ENCODE measurements at places on chromosomes 5 and 9.

GRCh38 chr5:115818821-115819220, 2.4 kb upstream of the CDO1 start:
- DNase-seq: no peak

- DNase-seq: no peak
Observed at GRCh38 chr5:68261569-68262065, 46.1 kb downstream of the PIK3R1 start.

- no peak for DNase-seq
Observed at GRCh38 chr5:62731022-62731421, 152.4 kb downstream of the LRRC70 start.

- no peak for DNase-seq
Observed at GRCh38 chr5:82798676-82799075, 278.5 kb downstream of the TMEM167A start.

DNA sequence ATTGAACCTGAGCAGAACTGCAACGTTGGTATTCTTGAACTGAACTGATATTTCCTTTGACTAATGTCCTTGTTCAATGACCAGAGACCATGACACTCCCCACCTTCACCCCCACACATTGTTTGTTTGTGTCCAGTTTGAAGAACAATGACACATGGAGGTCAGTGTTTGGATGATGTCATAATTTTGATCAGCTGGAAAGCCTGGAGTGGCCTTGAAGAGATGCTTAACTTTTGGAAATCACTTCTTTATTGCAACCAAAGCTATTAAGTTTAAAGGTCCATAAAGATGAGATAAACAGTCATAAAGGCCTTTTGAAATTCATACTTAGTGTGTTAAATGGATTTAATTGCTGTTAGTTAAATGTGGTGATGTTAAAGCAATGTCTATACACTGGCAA, 92.7 kb downstream of the TMC1 start:
- no peak for DNase-seq

DNA sequence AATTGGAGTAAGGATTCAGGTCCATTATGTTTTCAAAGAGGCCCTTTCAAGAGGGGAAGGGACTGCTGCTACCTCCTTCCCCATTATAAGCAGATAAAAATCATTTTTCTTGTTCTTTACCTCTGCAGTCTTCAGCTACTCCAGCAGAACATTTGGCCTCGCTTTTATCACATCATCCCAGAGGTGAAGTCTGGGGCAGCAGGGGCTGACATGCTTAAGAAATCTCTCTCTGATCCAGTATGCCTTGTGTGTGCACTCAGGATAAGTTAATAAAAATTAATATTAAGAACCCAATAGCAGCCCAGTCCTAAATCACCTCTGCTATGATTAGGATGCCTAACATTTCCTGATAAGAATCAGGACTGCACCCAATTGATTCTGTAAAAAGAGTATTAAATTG, 306.9 kb upstream of the NREP start:
- no peak for DNase-seq

GRCh38 chr9:120944948-120945347, 18.4 kb upstream of the TRAF1 start:
- no peak for DNase-seq

DNA sequence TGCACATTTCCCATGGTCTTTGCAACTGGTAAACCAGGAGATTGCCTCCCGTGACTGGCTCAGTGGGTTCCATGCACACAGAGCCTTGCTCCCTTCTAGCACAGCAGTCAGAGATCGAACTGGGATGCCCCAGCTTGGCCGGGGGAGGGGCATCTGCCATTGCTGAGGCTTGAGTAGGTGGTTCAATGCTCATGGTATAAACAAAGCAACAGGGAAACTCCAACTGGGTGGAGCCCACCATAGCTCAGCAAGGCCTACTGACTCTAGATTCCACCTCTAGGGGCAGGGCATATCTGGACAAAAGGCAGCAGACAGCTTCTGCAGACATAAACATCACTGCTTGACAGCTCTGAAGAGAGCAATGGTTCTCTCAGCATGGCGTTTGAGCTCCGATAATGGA, 67.0 kb upstream of the PPP1R2B start:
- DNase-seq: no peak

- DNase-seq: no peak
Observed at GRCh38 chr5:132751444-132751843, 4.2 kb downstream of the CCNI2 start.

- DNase-seq: peak; percentile 24
Observed at GRCh38 chr5:5751987-5752386, 329.5 kb downstream of the ICE1 start.

- DNase-seq: no peak
Observed at GRCh38 chr5:141100243-141100805, at the start of gene PCDHB3. Gene PCDHB3 (plus strand): TSS chr5:141100473. CDS start chr5:141100650, 177 bp downstream.

- DNase-seq: no peak
Observed at GRCh38 chr9:111501005-111501562, 16.9 kb upstream of the ECPAS start.

- DNase-seq: no peak
Observed at GRCh38 chr9:27836661-27837401, 263.6 kb upstream of the C9orf72 start.

GRCh38 chr5:168952196-168952595, 348.7 kb downstream of the SLIT3 start:
- DNase-seq: no peak

DNA sequence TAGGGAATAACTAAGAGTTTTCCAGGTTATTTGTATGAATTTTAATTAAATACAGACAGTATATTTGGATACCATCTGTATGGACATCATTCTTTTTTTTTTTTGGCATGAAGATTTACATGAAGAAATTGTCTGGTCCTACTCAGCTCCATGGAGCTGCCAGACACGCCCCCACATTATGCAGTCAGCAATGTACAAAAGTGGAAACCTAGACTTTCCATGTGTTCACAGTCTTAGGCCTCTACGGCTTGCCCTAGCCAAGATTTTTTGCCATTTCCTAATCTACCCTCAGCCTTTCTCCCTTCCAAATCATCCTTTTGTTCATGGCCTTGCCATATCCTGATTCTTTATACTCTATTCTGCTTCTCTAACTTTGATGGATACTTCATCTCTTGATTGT, 207.1 kb downstream of the SGCD start:
- no peak for DNase-seq

DNA sequence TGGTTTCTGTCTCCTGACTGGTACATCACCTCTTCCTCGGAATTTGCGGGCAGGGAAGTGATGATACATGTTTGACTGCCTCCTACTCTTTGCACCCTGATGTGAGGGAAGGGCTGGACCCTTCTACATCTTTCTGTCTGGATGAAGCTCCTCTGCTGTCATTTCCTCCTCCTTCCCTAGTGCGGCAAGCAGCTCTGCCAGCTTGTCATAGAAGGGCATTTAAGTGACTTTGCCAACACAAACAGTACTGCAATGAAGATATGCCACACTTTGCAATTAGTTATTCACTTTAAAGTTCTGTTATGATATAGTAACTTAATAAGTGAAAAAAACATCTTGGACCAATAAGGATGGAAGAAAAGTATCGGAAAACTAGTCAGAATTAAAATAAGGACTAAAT, 48.5 kb upstream of the ABL1 start:
- DNase-seq: no peak

DNA sequence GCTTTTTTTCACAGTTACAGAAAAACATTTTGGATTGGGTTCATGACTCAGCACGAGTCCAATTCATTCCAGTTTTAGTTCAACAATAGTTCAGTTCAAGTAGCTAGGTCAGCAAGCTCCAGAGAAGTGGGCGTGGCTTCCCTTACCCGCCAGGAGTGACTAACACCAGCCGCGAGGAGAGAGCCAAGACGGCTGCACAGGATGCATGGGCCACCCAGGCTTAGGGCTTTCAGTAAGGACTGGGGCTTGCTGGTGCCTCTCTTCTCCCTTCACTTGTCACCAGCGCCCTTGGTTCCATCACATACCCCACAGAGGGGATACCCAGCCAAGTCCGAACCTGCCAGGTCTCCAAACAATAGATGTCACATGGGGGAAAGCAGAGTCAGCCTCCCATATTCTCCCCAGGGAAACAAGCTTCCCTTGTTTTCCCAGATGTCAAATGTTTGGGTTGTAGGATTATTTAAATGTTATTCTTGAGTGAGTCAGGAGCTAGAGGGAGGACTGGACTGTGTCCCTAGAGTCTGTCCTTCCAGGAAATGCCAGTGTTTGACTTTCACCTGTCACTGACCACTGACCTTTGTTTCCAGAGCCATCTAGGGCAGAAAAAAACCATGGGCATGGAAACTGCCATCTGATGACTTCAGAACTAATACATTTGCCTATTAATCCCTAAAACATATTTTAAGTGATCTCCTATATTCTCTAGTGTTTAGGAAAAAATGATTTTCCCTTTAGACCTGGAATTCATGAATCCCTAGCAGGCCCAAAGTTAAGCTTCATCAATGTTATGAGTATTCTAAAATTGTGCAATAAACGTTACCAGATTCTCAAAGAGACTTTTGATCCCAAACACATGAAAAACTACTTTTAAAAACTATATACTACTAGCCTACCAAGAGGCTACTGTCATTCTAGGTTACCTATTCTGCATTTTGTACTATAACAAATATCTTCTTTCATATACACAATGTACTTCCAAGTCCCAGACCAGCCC, 51.9 kb downstream of the NIPAL4 start:
- DNase-seq: no peak

GRCh38 chr5:144284931-144285502, 114.3 kb downstream of the KCTD16 start:
- DNase-seq: no peak

DNA sequence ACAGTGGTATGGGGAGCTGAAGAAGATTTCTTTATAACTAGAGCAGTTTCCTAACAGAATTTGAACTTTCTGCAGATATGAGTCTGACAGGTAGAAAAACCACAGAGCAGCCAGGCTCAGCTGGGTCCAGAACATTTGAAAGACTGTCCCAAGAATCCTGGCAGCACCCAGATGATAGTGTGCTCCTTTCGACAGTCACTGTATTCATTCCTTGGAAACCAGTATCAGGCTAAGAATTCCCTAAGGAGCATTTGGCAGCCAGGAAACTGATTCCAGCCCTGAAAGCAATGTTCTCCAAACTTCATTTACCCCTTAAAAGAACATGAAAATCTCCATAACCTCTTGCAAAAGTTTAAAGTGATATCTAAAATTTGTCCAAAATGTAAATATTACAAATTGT, 123.0 kb upstream of the MTAP start:
- no peak for DNase-seq

- DNase-seq: no peak
Observed at GRCh38 chr5:157384971-157385709, 74.9 kb upstream of the NIPAL4 start.

DNA sequence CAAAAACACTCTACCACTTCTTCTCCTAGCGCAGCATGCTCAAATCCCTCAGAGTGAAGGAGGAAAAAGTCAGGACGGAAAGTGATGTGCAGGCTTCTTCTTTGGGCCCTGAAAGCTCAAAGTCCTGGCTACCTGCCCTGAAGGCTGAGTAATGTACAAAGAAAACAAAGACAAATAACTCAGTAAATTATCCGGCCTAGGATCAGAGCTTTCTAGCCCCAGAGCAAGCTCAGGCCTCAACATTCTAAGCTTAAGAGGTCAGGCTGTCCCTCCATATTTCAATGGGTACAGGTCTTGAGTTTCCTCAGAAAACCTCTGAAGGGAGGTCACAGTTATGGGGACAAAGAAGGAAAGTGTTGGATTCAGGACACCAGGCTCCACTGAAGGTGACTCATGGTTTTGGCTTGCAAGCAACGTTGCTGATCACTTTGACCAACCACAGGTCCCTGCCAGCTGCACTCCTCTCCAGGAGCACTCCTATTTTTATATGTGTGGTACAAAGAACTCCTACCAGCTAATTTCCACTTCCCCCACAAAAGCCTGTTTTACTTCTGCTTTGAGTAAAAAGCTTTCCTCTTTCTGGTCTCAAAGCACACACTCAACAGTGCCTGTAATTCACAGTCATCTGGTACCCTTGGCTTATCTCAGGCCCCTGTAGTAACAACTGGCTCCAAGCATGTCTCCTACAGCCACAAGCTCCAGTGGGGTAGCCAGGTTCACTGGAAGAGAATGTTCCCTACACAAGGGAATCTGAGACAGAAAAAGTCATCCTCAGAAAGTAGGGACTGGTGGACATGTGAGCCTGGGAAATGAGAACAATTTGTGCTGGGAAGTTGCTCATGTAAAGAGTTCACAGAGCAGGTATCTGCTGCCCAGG, 115.7 kb downstream of the UGCG start:
- no peak for DNase-seq

GRCh38 chr9:36450110-36450732, 50.2 kb upstream of the RNF38 start:
- DNase-seq: no peak

DNA sequence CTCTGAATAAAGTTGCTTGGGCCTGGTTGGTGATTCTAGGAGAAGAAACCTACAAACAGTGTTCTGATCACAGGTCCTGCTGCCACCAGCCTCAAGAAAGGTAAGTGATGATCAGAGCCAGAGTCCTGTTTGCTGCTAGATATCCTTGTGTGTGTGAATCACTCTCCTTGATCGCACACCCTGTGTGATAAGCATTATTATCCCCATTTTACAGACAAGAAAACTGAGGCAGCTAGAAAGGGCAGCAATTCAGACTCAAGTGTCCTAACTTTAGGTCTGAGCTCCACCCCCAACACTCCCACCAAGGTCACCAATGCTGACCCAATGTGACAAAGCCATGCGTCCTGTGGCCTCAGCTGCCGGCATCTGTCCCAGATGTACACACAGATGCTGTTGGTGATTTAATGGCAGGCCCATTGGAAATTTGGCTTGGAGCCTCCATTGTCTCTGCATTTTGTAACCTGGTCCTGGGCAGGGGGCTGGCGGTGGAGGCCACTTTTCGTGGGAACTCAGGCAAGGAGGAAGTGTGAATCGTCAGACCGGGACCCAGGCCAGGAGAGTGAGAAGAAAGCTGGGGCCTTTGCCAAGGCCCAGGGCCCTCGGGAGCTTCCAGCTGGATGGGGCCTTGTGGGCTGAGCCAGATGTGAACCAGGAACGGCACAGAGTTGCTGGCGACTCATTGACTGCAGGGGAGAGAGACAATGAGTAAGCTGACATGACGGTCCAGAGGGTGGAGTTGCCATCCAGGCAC, 29.8 kb upstream of the GGTA1 start:
- DNase-seq: no peak

- no peak for DNase-seq
Observed at GRCh38 chr5:7763621-7764072, 87.3 kb downstream of the CFAP90 start.

GRCh38 chr9:38178237-38178636, 109.2 kb upstream of the SHB start:
- no peak for DNase-seq

- DNase-seq: no peak
Observed at GRCh38 chr5:124581738-124582560, 164.5 kb downstream of the ZNF608 start.

Measured in NCI-H187 (cell line).